ENCODE measurements at places on chromosomes 7 and 10. TPM values are rescaled to one million over a fixed set of nuclear protein-coding genes. Genes with fewer than 3 reads are reported as not detected.

DNA sequence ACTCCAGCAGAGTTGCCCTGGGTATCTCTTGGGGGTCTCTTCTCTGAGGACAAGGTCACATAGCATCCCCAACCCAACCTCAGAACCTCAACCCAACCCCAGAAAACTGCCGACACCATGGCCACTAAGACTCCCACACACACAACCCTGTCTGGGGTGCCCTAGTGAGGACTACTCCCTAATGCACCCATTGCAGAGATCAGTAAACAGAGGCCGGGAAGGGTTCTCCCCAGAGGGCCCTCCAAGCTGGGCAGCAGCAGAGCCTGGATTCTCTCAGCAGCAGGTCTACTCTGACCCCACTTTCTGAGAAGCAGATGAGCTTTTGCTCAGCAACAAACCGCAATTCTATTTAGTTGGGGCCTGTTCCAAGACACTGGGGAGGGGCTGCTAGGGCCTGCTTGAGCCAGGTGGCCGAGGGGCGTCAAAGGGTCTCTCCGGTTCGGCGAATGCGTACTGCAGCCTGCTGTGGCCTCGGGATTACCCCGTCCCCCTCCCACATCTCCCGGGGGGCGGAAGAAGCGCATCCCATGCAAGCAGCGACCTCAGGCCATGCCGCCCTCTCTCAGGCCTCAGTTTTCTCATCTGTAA is 828 bp downstream of the OGDHL start:
- H3K27ac ChIP-seq, result no peak overlapping the region
- H3K4me3 ChIP-seq, result no peak overlapping the region
- H3K36me3 ChIP-seq, result no peaks in the 10 kb centered on the region
- DNase-seq, result no peak

DNA sequence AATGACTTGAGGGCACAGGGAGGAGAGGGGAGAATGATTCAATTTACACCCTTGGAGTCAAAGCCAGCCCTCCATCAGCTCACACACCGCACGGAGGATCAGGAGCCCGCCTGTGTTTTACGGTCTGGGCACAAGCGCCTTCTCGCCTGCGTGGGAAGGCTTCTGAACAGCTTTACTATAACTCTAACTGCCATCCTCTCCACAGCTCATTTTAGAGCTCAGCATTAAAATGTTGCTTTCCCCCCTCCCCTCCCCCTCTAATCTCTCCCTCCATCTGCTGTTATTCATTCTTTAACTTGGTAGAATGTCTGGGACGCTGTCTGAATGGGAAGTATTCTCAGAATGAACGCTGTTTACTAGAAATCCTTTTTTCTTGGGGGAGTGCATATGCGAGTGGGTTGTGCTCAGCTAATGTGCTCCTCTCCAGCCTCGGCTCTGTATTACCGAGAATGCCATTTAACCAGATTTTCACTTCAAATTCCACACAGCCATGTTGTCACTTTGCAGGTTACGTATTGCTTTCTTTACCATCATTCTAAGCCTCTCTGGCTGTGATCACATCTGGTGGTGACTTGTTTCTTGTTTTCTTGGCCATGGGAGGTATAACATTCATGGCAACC is 140.1 kb downstream of the GFRA1 start:
- H3K27ac ChIP-seq, result no peak overlapping the region
- no peaks in the 10 kb centered on the region for H3K27me3 ChIP-seq
- H3K4me3 ChIP-seq, result no peak overlapping the region
- no peaks in the 10 kb centered on the region for H3K4me1 ChIP-seq

- no peak overlapping the region for H3K27ac ChIP-seq
- no peak for DNase-seq
- H3K4me3 ChIP-seq, result no peak overlapping the region
- no peaks in the 10 kb centered on the region for H3K27me3 ChIP-seq
Observed at GRCh38 chr10:80266513-80266863, 23.0 kb downstream of the MAT1A start.

DNA sequence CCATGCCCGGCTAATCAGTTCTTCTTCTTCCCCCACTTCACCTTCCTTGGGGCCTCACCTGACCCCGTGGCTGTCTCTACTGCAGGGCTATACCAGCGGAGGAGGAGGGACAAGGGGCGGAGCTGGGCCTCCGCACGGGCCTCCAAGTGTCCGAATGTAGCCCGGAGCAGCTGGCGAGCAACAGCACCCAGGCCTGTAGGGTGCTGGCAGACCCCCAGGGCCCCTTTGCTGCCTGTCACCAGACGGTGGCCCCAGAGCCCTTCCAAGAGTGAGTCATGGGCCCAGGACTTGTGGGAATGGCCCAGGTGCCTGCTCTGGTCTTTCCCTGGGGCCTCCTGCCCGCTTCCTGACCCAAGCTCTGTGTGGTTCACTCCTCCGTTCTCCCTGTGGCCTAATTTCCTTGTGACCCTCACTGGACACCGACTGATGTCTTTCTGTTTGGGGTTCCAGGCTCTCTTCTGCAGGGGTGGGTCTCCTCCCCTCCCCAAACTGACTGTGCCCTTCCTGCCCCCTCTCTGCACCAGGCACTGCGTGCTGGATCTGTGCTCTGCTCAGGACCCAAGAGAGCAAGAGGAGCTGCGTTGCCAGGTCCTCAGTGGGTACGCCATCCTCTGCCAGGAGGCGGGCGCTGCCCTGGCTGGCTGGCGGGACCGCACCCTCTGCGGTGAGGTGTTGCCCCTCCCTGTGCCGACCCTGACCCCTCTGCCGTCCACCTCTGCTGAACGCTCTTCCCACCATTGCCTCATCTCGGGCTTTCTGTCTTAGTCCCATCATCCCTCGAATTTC is 35.2 kb downstream of the EPHB4 start:
- no peaks in the 10 kb centered on the region for H3K4me1 ChIP-seq
- no peaks in the 10 kb centered on the region for H3K36me3 ChIP-seq
- no peak for DNase-seq

GRCh38 chr7:46385662-46386309 is 464.7 kb upstream of the IGFBP3 start:
- H3K4me3 ChIP-seq, result no peak overlapping the region
- no peaks in the 10 kb centered on the region for H3K36me3 ChIP-seq
- no peaks in the 10 kb centered on the region for H3K27me3 ChIP-seq
- DNase-seq, result no peak
- H3K27ac ChIP-seq, result no peak overlapping the region

- H3K4me3 ChIP-seq, result no peak overlapping the region
- H3K27ac ChIP-seq, result peak overlapping the region; percentile 93
- H3K36me3 ChIP-seq, result peaks cover 32% of the 10 kb centered on the region
- peaks cover 65% of the 10 kb centered on the region for H3K4me1 ChIP-seq
Observed at GRCh38 chr7:50317221-50317678, 12.7 kb downstream of the IKZF1 start.

- H3K4me1 ChIP-seq, result peaks cover 3% of the 10 kb centered on the region
- H3K36me3 ChIP-seq, result peaks cover 2% of the 10 kb centered on the region
- no peak overlapping the region for H3K27ac ChIP-seq
- H3K4me3 ChIP-seq, result no peak overlapping the region
- DNase-seq, result no peak
Observed at GRCh38 chr7:1018334-1018695, 26.0 kb upstream of the GPR146 start.

GRCh38 chr7:150407588-150408392 is 28.7 kb downstream of the ZNF775 start:
- H3K4me3 ChIP-seq, result no peak overlapping the region
- no peaks in the 10 kb centered on the region for H3K27me3 ChIP-seq
- DNase-seq, result no peak
- peaks cover 43% of the 10 kb centered on the region for H3K4me1 ChIP-seq
- H3K27ac ChIP-seq, result peak overlapping the region; percentile 89
- H3K36me3 ChIP-seq, result peaks cover 12% of the 10 kb centered on the region

The UCMA gene
- total RNA-seq, result not detected

The NRCAM gene
- 0.27 TPM for total RNA-seq

The CALML5 gene
- not detected for total RNA-seq

Data from natural killer cell (primary cell).